Stimulated activated CD4-positive, alpha-beta T cell treated with anti-CD3 and anti-CD28 coated beads, TNF-alpha, amount 100 ng/mL, for 4 hours (primary cell): ENCODE measurements at places on chromosomes 5 and 9.

DNA sequence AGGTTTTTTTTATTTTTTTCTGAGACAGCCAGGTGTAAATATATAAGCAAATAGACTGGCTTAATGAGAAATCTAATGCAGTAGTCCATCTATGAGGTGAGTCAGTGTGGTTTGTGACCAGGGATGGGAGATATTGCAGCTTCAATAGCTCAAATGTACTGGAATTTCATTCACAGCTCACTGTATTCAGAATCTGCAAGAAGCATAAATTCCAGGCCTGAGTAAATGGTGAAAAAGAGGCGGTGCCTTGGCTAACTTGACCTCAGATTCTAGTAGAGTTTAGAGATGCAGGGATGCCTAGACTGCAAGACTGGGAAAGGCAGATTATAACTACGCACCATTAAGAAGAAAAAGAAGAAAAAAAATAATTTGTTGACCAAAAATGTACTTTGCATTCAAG, 151.9 kb upstream of the SMC2 start:
- DNase-seq, result no peak

DNA sequence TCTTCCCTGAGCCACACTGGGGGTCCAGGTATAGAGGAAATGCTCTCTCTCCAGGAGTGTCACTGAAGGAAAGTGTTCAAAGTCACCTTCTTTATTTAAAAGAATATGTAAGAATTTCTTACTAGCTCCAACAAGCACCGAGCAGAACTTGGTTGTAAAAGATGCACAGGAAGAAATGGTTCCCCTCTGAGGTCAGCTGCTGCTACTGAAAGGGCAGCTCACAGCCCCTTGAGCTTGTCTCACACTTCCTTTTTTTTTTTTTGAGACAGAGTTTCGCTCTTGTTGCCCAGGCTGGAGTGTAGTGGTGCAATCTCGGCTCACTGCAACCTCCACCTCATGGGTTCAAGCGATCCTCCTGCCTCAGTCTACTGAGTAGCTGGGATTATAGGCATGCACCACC, 77.2 kb downstream of the PRRT1B start:
- DNase-seq, result no peak

DNA sequence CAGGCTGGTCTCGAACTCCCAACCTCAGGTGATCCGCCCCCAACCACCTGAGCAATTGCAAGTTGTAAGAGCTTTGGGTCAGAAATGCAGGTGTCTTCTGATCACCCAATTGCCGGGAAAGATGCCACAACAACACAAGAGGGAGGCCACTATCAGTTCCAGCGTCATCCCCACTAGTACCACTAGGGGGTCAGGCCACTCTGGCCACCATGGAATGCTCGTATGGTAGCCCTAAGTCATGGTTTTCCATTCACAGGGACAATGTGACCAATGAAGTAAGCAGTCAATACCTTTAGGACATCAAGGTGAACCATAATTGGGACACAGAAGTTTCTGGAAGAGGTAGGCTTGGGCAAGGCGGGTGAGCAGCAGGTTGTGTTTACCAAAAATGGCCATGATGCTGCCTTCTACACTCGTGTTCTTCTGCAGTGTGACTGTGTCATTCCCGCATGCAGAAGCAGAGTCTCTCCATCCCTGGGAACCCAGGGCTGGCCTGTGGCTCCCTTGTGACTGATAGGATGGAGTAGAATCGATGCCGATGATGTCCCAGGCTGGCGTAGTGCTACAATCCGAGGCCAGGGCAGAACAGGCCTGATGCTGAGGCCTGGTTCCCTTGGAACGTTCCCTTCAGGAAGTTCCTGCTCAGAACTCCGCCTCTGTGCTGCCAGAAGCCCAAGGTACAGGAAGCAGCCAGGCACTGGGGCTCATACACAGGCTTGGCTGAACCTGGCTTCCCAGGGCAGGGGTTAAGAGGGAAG, 42.2 kb upstream of the ANKRD33B start:
- DNase-seq, result no peak

- DNase-seq, result no peak
Measured at GRCh38 chr5:104815212-104815611, 1252.6 kb upstream of the NUDT12 start.

DNA sequence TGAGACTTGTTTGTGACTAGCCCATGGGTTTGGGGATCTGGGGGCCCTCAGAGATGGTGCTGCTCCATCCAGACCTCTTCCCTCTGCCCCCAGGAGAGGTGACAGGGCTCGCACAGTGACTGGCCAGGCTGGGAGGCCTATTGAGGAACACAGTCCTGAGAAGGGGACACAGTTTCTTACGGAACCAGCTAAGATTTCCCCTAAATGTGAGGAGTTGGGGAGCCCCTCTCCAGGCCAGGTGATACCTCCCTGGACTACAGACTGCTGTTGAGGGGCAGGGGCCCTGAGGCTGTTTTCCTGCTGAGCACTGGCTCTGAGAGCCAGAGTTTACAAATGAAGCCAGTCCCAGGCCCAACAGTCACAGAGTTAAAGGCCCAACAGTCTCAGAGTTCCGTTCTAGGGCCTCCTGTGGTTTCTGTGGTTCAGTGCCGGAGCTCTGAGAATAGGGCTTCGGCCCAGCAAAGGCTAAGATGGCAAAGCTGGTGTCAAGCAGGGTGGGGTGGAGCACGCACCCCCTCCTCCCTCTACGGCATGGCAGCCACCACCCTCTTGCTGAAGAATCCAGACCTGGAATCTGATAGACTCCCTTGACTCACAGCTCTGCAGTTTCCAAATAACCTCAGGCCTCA, 1.1 kb upstream of the SEMA4D start:
- DNase-seq, result no peak

DNA sequence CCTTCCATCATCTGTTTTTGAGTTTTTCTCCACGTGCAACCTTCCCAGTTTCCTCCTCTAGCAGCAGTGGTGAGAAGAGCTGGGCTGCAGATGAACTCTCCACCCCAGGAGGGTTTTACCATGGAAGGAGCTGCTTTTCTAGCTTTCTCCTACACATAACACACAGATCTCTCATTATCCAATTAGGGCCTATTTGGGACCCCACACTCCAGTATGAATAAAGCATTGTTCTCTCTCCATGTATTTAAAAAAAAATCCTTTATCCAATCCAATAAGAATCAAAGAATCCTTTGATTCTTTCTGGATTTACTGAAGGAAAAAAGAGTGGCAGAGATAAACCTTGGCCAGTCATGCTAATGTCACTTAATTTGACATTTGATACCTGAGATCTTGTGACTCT, 31.6 kb upstream of the NAA35 start:
- no peak for DNase-seq

- no peak for DNase-seq
Measured at GRCh38 chr5:143119291-143119769, 284.2 kb downstream of the NR3C1 start.

DNA sequence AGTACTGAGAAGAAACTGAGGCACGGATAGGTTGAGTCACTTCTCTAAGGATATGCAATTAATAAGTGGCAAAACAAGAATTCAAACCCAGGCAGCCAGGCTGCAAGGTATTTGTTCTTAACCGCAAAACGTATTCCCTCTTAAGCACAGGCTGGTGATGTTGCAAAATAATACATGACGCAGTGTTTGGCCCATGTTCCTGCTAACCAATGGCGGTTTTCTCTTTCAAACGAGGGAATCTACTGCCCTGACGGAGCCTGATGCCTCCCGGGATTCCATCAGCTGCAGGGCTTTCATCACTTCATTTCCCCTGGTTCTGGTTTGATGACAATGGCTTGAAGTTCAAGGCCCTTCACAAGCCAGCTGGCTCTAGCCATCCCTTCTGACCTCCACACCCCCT, 154.8 kb downstream of the SLIT3 start:
- no peak for DNase-seq

DNA sequence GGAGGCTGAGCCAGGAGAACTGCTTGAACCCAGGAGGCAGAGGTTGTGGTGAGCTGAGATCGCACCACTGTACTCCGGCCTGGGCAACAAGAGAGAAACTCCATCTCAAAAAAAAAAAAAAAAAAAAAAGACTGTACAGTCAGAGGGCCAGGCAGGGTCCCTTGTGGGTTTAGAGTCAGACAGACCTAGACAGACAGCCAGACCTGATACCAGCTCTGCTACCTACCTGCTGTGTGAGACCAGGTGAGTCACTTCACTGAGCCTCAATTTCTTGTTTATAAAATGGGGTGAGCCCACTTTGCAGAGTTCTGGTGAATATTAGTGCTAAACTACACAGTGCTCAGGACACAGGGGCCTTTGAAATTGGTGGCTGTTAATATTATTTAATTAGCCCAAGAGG, 19.7 kb downstream of the TRIM14 start:
- DNase-seq, result no peak

- no peak for DNase-seq
Measured at GRCh38 chr9:131735238-131736128, 4.4 kb downstream of the RAPGEF1 start.

- DNase-seq, result no peak
Measured at GRCh38 chr9:120030847-120031246, 549.1 kb downstream of the CDK5RAP2 start.

DNA sequence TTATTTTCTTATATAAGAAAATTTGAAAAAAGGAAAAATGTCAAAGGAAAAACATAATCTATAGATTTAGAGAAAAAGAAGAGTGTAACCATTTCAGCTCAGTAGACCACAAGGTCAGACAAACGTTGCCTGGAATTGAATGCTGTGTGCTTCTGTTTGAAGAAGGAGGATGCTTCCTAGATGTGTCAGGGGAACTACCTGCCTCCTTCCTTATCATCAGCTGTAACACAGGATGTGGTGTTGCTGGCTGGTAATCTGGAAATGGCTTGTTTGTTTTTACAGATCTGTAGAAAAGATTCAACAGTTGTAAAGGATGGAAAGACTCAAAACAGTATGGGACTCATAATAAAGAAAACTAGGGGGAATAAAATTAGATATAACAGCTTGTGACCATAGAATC, 160.7 kb upstream of the MEF2C start:
- no peak for DNase-seq

- no peak for DNase-seq
Measured at GRCh38 chr5:22541037-22541436, 312.1 kb downstream of the CDH12 start.

DNA sequence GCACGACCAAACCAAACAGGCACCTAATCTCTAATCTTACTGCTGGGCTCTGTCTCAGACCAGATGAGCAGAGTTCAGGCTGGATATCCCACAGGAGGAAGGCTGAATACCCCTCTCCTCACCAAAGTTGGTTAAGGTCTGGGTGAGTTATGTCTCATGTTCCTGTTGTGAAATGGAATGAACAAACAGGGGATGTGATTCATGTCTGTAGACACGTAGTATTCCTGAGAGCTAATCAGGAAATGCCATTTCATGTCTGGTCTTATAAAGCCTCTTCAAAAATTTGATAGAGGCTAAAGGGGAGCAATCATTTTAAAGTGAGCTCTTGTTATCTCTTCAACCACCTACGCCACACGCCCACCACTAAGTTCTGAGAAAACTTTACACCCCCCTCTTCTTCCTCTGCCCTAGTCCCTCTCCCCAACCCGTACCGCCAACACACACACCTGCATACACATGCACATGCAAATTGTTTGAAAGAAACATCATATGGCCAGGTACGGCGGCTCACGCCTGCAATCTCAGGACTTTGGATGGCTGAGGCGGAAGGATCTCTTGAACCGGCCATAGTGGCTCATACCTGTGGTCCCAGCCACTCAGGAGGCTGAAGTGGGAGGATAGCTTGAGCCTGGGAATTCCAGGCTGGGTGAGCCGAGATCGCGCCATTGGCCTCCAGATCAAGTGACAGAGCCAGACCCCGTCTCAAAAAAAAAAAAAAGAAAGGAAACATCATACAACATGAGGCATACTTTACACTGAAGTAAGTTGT, 69.8 kb upstream of the RAI14 start:
- no peak for DNase-seq

- DNase-seq, result no peak
Measured at GRCh38 chr5:101535626-101536025, 632.5 kb upstream of the ST8SIA4 start.

DNA sequence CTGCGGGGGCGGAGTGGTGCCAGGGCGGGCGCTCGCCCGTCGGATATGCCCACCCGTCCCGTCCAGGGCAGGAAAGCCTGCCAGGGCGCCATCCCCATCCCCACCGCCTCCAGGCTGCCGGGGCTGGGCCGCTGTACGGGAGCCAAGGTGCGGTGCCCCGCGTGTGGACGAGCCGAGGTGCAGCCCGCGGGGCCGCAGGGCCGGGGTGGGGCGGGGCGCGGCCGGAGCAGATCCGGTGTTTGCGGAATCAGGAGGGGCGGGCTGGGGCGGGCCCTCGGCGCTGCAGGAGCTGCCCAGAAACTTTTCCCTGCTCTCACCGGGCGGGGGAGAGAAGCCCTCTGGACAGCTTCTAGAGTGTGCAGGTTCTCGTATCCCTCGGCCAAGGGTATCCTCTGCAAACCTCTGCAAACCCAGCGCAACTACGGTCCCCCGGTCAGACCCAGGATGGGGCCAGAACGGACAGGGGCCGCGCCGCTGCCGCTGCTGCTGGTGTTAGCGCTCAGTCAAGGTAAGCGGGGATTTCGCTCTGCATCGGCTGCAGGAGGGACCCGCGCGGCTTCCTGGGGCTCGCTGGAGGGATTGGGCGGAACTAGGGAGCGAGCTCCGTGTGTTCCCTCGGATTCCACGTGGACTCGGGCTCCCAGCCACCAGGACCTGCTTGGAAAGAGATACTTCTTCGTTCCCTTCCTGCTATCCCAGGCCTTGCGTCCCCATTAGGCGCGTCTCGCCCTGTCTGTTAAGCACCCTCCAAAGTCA, at the start of gene ITGA2:
Gene ITGA2, plus strand, starts transcription at position 328 of the 756 bp plus-strand sequence. Its CDS starts 117 bp downstream, at position 445.
- peak; percentile 22 for DNase-seq

DNA sequence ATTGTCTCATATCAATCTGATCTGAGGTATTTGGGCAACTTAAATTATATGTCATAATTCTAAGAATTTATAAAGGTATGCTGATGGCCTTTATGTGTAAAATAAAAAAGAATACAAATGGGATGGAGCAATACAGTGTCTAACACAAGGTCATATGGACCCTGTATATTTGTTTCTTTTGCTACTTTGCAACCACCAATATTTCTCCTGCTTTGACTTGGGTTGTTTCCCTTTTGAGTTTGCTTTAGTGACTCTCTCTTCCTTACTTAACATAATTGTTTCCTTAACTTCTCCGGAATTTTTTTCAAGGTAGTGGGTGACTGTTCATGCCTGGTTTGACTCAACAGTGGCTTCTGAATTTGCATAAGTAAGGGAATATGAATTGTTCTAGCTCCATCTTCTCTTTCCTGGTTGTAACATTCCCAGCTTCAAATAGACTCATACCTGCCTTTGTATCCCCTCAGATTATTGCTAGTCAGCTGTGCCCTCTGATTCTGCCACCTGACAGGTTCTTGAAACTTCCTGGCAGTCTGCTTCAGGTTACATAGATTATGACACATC, 30.2 kb upstream of the ANXA1 start:
- no peak for DNase-seq

DNA sequence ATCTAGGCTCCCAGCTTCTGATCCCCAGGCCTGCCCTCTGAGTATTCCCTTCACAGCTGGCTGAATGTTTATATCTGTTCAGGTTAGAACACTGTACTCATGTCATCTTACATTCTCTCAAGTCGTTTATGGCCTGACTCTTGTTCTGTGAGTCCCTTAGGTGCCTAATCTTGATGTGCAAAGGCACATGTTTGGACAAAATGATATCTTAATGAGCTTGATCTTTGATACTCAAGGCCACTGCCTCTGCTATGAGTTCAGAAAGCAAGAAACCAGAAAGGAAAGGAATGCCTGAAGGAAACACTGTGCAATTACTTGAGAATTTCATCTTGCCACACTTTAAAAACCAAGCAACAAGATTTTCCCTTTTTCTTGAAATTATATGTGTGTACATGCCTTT, 391.8 kb upstream of the ZNF608 start:
- no peak for DNase-seq
